ENCODE measurements at places on chromosomes 7 and 10. TPM values are rescaled to one million over a fixed set of nuclear protein-coding genes. Genes with fewer than 3 reads are reported as not detected.

Gene CFTR
- total RNA-seq, result not detected

Gene ARF5
- 107 TPM for total RNA-seq

Gene FGL2
- 9.4 TPM for total RNA-seq

Gene XPNPEP1
- 84.8 TPM for total RNA-seq

Gene GARIN1A
- total RNA-seq, result 1.0 TPM

Gene GRM8
- total RNA-seq, result not detected

Gene HIBADH
- 13.1 TPM for total RNA-seq

Gene HYAL4
- not detected for total RNA-seq

Gene CHRM2
- total RNA-seq, result not detected

Gene NUTM2A
- total RNA-seq, result 0.38 TPM

Gene ZNF511
- total RNA-seq, result 60.1 TPM

Gene TSPAN13
- total RNA-seq, result 0.41 TPM

GRCh38 chr10:63237396-63237795 lies 104.3 kb downstream of the NRBF2 start:
- DNase-seq, result no peak

DNA sequence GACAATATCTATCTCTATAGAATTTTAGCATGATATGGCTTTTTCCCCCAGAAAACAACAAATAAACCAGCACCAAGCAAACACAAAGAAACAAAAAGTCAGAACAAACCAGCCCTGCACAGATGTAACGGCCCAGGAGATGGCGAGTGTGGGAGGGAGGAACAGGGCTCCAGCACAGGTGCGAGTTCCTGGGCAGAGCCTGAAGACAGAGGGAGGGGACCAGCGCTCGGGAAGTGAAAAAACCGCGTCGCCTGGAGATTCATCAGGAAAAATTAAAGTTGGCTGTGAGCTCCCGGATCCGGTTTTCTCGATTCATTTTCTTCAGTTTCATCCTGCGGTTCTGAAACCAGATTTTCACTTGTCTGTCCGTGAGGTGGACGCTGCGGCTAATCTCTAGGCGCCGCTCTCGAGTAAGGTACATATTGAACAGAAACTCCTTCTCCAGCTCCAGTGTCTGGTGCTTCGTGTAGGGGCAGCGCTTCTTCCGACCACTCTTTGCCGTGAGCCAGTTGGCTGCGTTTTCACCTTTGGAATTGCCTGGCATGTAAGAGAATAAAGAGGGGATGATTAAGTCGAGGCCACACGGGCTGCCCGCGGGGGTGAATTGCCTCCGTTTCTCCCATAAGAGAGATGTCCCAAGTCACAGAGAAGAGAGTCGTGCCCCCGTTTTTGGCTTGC lies 2.3 kb downstream of the HOXA10 start:
- DNase-seq, result no peak

GRCh38 chr10:75592791-75593643 lies 161.6 kb downstream of the LRMDA start:
- DNase-seq, result no peak

DNA sequence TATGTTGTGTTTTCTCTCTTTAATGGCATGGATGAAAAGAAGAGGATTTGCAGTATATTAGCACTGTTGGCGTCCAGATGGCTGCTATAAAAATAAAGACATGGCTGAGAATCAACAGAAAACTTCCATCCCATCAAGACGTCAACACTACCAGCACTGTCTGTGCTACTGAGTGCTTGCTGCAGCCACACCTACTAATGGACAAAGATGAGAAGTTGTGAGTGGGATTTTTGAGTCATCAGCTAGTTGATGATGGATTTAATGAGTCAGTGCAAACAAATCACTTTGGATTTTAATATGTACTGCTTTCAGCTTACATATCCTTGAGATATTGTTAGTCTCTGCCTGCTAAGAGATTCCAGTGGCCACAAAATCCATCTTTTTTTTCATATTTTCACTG lies 631.0 kb upstream of the ANKRD30A start:
- no peak for DNase-seq

DNA sequence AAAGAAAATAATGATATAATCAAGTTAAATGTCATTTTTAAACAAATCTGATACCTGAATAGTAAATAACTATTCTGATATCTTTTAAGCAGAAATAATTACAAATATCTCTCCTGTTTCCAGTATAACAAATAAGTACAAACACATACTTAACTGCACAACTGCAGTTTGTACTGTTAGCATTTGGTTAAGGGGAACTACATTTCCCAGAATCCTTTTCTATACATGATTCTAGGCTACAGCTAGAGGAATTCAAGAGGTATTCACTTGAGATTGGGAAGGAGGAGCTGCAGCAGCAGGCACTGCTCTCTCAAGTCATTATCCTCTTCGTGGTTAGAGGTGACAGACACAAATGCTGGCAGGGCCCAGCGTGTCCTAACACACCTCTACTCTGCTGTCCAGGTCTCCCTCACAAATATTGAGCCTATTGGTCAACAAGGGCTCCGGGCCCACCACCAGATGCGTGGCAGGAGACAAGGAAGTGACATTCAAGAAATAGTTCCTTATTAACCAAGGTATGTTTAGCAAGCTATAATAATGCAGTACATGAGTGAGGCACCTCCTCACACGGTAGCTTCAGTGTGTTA lies 255.1 kb upstream of the MKLN1 start:
- no peak for DNase-seq

DNA sequence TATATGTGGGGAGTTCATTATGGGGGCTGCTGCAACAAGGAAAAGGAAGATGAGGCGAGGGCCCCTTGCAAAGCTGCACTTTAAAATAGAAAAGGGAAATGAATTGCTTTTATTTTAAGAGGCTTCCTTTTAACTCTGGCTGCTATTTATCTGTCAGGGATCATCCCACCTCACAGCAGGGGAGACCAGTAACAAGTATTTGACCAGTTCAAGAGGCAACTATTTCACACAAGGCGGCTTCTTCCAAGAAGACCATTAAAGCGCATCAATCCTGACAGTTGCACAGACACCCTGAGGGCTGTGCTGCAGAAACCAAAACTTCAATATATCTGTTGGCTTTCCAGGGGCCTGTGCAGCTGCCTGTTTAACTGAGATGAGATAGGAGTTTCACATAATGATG lies 1009.2 kb downstream of the SORCS3 start:
- DNase-seq, result no peak

DNA sequence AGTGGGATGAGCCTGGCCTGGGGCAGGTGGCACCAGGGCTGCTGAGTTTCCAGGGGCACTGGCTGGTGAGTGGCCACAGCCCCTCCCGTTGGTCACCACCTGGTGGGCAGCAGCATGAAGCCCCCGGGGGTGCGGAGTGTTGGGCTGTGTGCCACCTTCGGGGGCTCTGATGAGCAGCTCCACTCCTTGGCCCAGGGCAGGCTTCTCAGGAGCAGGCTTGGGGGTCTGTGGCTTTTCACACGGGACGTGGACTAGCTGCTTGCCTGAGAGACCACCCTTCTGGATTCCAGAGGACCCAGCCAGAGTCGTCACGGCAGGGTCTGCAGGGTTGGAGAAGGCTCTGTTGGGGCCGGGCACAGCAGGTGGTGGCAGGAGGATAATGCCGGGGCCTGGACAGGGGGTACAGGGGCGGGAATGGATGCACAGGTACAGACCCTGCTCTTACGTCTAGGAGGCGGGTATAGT lies 193.1 kb downstream of the ADARB2 start:
- no peak for DNase-seq

DNA sequence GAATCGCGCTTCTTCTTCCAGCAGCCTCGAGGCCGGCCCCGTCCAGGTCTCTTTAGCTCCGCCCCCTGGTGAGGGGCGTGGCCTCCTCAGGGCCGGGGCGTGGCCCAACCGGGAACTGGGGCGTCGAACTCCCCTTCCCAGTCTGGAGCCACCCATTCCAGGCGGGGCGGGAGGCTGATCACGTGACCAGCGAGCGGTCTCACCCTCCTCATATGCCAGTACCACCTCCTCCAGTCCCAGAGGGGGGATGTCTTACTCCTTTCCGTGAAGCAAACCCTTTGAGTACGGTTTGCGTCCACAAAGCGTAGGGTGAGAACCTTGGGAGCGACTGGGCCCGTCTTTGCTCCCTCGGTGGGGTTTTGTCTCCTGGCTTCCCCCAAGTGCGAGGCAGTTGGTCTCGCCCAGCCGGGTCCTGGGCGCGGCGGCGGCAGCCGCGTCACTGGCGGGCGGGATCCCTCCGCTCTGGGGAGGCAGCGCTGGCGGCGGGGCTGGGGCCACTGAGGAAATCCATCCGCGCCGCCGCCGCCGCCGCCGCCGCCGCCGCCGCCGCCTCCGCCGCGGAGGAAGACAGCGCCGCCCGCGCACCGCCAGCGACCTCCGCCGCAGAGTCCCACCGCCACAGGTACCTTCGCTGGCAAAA lies at the start of gene GNB2:
TSS of gene GNB2 (plus strand) at position 439 of the 640 bp plus-strand sequence. CDS start 2,526 bp downstream, outside the sequence.
- peak; percentile 99 for DNase-seq

GRCh38 chr10:96376483-96376882 lies 17.7 kb upstream of the OPALIN start:
- DNase-seq, result no peak

- DNase-seq, result no peak
Measured at GRCh38 chr10:33327751-33328150, 6.7 kb downstream of the NRP1 start.

DNA sequence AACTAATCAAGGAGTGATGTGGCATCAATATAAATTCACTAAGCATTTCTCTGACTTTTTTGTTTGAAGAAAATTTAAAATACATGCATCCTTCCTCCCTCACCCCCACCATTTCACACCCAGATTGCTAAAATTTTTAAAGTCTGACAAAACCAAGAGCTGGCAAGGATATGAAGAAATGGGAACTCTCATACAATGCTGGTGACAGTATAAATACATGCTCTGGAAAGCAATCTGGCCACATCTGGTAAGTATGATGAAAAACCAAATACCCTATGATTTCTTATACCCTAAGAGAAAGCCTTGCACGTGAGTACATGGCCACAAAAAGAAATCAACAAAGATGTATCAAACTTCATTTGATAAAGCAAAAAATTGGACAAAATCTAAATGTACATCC lies 31.2 kb downstream of the P4HA1 start:
- DNase-seq, result no peak

GRCh38 chr7:148982654-148983199 lies 45.6 kb downstream of the PDIA4 start:
- no peak for DNase-seq

- DNase-seq, result no peak
Measured at GRCh38 chr10:60848680-60849079, 70.4 kb downstream of the CDK1 start.

GRCh38 chr7:2927592-2927991 lies 83.5 kb upstream of the GNA12 start:
- no peak for DNase-seq

DNA sequence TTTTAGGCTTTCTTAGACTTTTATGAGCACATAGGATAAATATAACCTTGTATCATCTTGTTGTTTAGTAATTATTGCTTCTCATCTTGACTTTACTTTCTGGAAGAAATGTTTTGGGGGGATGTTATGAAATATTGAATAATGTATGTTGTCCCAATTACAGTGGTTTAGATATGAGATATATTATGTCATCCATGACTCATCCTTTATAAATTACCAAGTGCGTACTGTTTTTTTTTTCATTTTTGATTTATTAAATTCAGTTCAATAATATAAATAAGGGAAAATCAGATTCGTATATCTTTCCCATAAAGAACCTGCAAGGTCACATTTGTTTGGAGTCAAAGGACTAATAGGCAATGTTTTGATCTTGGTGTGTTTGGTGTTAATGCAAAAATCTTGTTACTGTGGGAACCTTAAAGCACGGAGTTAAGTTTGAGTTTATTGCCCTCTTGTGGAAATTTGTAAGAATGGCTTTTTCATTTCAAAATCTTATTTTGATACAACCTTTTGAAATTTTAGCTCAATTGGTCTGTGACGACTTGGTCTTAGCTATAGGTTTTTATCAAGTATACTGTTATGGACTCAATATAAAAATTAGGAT lies 108.6 kb downstream of the SRI start:
- no peak for DNase-seq

DNA sequence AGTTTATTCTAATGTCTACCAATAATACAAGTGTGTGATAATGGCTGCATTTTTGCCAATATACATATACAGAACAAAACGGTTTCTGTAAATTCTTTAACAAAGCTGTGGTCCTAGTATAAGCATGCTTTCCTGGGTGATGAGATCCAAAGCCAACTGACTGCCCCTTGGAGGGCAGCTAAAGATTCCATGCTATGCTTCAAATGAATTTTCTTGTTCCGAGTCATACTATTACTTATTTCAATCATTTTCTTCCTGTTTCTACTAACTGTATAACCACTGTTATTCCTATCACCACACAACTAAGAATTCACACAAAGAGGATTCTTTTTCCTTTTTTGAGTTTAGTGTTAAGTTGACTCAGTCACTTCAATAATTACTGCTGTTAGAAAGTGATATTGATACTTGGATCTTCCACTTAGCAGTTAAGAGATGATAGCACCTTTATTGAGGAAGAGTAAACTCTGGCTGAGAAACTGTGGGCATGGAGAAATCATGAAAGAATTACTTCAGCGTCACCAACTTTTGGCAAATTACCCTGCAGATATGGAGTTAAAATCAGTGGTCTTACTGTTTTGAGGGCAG lies 197.5 kb downstream of the ARL4A start:
- no peak for DNase-seq

DNA sequence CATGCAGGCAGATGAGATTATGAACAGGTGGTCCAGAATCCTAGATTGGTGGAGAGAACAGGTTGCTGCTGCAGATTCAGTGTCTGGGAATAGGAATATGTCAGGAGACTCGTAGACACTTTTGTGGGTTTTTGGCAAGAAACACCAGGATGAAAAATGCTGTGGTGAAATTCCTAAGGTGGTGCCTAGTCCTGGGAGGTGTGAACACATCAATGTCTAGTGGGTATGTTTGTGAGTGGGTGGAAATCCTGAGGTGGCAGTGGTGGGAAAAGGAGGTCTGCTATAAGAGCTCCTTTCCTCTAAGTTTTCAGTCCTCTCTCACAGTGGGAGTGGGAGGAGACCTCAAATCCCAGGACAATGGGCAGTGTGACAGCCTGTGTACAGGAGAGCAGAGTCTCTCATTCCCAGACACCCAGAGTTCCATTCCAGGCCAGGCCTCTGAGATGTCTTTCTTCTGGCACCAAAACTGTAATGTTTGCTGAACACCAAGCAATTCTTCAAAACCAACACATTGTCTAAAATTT lies 5.1 kb downstream of the ERV3-1 start:
- no peak for DNase-seq

DNA sequence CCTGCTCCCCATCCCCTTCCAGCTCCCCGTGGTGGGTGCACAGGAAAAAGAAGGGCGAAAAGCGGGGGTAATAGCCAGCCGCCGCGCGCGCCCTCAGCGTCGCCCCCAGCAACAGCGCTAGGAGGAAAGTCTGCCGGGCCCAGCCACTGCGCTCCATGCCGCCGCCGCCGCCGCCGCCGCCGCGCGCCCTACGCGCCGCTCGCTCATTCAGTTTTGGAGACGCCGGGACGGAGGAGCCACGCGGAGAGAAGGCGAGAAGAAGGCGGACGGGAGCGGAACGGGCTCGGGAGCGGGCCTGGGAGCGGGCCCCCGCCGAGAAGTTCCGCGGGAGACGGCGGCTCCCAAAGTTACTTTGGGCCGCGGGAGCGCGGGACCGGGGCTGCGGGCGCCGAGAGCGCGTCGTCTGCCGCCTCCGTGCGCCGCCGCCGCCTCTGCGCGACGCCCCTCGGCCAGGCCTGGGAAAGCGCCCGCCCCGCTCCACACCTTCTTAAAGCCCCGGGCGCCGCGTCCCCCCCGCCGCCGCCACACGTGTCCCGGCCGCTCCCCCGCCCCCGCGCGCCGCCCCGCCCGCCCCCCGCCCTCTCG lies at the start of gene RELN:
TSS of gene RELN (minus strand) at position 459 of the 585 bp plus-strand sequence. CDS start at position 157, 302 bp downstream.
- no peak for DNase-seq
